ENCODE measurements at places on chromosomes 2 and 18. TPM values are rescaled to one million over a fixed set of nuclear protein-coding genes. Genes with fewer than 3 reads are reported as not detected.

The ANKRD30B gene
- not detected for total RNA-seq

The IL36RN gene
- 0.25 TPM for total RNA-seq

- no peak for DNase-seq
Observed at GRCh38 chr2:43461453-43462073, 134.3 kb downstream of the THADA start.

- DNase-seq: no peak
Observed at GRCh38 chr18:45637546-45638327, 22.5 kb downstream of the SLC14A2 start.

DNA sequence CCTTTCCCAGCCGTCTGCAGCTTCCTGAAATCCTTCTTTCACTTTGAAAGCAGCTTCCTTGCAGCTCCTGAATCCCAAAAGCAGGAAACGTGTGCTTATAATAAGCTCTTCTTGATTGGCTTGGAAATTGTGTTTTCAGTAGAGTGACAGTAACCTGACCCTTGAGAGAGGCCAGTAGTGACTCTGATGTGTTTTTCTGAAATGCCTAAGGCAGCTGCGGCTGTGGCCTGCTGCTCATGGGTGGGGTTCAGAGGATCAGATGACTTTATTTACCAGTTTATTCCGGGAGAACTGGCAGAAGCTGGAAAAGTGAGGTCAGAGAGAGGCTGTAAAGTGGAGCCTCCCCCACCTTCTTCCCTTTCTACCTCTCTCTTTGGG, 31.9 kb upstream of the RPIA start:
- no peak for DNase-seq

GRCh38 chr2:67948506-67948905, 114.3 kb downstream of the C1D start:
- no peak for DNase-seq

DNA sequence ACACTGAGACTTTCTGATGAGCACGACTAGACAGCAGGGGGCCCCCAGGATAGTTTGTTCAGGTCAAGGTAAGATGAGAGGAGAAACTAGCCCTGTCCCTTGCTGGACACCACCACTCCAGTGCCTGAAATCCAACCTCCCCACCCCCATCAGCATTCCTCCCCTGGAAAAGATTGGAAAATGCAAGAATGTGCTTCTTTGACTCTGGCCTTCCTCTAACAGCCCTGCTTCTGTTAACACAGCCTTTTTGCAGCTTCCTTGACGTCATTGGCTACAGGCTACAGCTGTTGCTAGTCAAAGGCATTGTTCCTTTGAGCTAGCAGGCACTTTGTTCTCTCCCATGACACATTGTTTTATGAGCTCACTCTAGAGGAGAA, 20.1 kb upstream of the LTBP1 start:
- DNase-seq: no peak

- no peak for DNase-seq
Observed at GRCh38 chr2:216535454-216535995, 36.9 kb downstream of the RPL37A start.

- no peak for DNase-seq
Observed at GRCh38 chr2:28224648-28225472, 167.8 kb upstream of the FOSL2 start.

GRCh38 chr18:34322365-34323289, 97.9 kb upstream of the NOL4 start:
- DNase-seq: no peak

DNA sequence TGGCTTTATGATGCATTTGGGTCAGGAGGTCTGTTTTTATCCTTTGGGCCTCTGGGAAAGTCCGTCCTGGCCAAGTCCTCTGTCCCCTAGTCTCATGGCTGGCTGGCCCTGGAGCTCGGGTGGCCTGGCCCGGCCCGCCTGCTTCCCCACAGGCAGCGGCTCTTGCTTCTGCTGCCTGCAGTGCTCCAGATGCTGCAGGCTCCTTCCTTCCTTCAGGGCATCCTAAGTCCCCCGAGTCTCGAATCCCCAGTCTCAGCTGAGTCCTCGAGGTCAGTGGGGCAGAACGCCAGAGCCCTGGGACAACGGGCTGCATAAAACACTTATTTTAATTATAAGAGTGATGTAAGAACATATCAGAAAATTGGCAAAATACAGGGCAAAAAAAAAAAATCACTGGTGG, 71.2 kb downstream of the HPCAL1 start:
- no peak for DNase-seq

- DNase-seq: no peak
Observed at GRCh38 chr2:1707771-1708418, 36.4 kb downstream of the PXDN start.
